ENCODE measurements at places on chromosomes 6 and 20.

DNA sequence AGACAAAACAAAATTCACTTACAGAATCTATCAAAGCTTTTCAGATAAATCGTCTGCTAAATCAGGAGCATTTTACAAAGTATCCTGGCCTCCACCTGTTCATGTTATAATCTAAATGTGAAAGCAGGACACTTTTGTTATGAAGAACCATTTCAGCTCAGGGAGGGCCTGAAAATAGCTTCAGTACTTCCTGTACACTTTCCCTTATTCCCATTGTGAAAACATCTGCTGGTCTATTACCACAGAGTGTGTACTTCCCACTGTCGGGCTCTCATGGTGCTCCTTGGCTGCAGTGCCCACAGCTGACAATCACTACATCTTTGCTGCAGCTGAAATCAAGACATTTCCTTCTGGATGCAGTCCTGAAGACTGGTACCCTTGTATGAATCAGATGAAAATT lies 128.1 kb downstream of the OPRM1 start:
- no peak for DNase-seq

- DNase-seq = no peak
Measured at GRCh38 chr20:22826306-22827230, 208.5 kb upstream of the SSTR4 start.

DNA sequence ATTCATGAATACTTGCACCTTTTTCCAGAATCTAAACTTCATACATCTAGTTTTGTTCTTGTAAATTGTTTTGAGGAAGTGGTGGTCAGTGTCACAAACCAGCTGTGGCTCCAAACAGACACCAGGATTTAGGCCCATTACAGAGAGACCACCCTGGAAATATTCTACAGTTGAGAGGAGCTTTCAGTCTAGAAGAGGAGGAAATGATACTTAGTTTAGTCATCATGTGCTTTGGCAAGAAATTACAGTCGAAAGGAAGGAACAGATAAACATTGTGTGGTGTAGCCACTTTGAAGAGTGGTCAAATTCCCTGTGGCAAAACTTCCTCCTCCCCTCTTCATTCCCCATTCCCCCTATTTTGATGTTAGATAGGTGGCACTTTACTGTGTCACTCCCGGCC lies 15.7 kb downstream of the DCBLD1 start:
- no peak for DNase-seq

DNA sequence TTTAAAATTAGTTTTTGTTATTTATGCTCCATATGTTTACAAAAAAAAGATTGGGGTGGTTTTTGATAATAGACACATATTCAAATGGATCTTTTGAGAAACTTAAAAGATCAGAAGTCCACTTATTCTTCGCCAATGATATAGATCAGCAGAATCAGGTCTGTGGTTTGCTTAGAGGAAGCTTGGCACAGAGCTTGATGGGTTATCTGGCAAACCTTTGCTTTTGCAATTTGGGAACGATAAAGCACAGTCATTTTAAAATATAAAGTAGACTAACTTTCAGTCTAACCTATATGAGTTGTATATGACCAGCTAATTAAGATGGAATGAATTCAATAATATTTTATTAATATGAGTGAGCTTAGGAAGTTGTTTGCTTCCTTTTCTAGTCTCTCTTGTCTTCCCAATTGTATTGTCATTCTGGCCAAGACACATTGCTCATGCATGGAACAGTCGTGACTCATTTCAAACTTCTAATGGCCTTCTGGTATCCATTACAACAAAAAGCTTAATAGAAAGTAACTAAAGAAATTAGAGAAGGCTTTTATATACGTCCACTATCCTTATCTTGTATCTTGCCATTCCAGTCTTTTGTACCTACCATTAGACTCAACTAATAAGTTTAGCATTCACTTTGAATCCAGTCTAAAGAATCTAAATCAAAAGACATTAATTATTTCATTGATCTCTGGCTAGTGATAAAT lies 118.7 kb downstream of the TBX18 start:
- no peak for DNase-seq

GRCh38 chr20:19308146-19308545 lies 95.7 kb downstream of the SLC24A3 start:
- no peak for DNase-seq

DNA sequence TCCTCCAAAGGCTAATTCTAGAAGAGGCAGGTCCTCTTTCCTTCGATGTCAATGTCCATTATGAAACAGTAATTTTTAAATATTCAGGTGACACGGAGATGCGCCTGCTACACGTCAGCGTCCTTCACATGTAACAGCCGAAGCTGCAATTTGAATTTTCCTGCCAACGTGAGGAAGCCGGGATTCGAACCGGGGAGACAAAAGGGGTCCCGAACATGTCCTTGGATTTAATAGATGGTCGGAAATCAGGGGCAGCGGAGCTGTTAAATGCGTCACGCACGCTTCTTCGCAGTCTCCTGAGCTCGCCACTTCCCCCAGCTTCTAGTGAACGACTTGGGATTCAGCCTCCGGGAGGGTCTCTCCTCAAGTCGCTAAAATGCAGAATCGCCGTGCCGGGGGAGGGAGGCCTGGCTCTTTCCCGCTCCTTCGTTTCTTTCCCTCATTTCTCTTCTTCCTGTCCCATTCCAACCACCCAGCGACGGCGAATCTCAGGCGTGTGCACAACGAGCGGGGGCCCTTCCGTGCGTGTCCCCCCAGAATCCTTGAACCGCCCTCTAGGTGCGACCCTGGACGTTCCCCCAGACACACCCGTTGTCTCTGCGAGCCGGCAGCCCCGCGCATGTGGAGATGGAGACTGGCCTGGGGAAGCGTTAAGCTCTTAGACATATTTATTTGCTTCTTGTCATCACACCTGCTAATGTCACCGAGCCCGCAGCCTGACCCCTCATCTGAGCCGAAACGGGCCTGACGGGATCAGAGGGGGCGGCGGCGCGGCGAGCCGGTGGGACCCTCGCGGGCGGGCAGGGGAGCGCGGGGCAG lies 1.3 kb upstream of the FOXC1 start:
- no peak for DNase-seq

DNA sequence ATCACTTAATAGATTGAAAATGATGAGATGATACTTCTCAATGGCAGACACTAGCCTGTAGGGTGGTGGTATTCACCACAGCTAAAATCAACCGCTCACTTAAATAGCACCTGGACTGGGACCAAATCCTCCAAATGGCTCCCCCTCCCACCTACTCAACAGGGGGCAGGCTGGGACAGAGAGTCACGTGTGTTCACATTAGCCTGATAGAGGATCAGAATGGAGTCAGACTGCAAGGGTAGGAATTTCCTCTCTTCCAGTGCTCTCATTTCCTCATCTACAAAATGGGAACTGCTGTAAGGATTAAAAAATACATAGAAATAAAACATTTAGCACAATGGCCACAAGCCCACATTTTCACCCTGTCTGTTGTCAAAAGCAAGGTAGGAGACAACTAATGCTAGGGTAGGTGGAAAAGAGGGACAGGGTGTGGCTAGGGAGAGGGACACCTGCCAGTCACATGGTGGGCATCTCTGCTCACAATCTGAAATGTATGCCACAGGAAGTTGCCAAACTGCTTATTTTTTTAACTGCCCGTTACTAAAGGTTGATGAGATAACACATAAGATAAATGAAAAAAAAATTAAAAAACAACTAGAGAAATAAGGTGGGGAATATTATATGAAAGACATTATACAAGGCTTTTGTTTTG lies 55.3 kb downstream of the BACH2 start:
- DNase-seq = no peak

DNA sequence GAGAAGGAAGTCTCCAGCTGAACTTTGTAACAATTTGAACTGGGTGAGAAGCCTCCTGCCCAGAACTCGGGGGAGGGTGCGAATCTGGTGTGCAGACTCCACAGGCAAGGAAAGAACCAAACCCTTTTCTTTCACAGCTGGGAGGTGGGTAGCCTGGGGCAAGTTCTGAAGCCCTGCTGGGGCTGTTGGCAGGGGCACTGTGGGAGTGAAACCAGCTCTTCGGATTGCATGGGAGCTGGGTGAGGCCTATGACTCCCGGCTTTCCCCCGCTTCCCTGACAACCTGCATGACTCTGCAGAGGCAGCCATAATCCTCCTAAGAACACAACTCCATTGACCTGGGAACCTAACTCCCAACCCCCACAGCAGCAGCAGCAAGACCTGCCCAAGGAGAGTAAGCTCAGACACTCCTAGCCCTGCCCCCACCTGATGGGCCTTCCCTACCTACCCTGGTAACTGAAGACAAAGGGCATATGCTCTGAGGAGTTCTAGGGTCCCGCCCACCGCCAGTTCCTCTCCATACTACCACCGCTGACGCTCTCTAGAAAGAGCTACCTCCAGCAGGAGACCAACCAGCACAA lies 37.5 kb downstream of the SOD2 start:
- DNase-seq = no peak

DNA sequence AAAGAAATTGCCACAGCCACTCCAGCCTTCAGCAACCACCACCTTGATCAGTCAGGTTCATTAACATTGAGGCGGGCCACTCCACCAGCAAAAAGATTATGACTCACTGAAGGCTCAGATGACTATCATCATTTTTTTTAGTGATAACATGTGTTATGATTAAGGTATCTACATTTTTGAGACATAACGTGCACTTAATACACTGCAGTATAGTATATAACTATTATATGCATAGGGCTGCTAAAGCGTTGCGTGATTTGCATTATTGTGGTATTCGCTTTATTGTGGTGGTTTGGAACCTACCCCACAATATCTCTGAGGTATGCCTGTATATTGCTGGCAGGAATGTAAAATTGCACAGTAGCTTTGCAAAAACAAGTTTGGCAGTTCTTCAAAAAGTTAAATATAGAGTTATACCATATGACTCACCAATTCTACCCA lies 6.8 kb upstream of the RIPK1 start:
- no peak for DNase-seq

DNA sequence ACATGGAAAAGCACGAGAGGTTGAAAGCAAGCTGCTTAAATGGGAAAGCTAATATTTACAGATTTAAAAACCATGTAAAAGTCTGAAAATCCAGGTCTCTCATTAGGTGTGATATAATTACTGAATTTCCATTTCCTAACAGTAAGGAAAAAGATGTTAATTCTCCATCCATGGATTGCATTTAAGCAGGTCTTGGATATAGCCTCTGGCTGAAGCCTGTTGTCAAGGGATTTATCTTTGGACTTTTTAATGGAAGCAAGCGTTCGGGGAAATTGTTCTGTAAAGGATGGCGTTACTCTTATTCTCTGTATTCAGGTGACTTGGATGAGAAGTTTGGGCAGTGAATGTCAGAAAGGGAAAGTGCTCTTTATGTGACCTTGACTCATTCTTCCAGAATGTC lies 233.8 kb downstream of the SLC24A3 start:
- DNase-seq = no peak

DNA sequence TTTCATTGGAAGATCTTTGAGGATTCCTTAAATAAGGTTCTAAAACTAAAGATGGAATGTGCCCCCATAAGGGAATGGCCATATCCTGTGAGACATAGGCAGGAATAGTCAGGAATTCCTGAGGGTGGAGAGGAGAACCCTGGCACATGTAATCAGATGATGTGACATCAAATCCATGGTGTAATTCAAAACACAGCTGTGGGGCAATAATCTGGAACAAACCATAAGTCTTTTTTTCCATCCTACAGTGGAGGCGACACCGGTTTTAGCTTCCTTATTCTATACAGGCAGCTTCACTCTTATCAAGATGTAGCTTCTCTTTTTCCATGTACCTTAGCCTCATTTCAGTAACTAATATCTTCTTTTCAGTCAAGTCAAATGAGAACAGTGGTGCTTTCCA lies 133.6 kb upstream of the CITED2 start:
- DNase-seq = no peak

Data from stimulated activated CD4-positive, alpha-beta T cell treated with anti-CD3 and anti-CD28 coated beads, TNF-alpha, amount 100 ng/mL, for 4 hours (primary cell).